ENCODE measurements at places on chromosomes 4 and X. TPM values are rescaled to one million over a fixed set of nuclear protein-coding genes. Genes with fewer than 3 reads are reported as not detected.

Gene HSD17B13
- 0.76 TPM for total RNA-seq

Gene UTP3
- 19.7 TPM for total RNA-seq

Gene NUDT11
- 0.31 TPM for total RNA-seq

Gene GYPA
- not detected for total RNA-seq

Gene PLXNB3
- 5.4 TPM for total RNA-seq

Gene LDB2
- 3.1 TPM for total RNA-seq

Gene GAGE13
- total RNA-seq, result not detected

Gene MAGEC1
- not detected for total RNA-seq

Gene NHSL2
- 1.3 TPM for total RNA-seq

Gene CSAG1
- not detected for total RNA-seq

Gene GAK
- total RNA-seq, result 265 TPM

Gene PAGE4
- total RNA-seq, result not detected

Gene GAGE12C
- total RNA-seq, result not detected

Gene PRICKLE3
- 15.1 TPM for total RNA-seq

Gene NXF2
- total RNA-seq, result not detected

Gene SLC25A4
- total RNA-seq, result 37.9 TPM

Gene GLRA3
- not detected for total RNA-seq

Gene CTAG1A
- not detected for total RNA-seq

Gene AIMP1
- 50.8 TPM for total RNA-seq

Gene ETDA
- total RNA-seq, result not detected

Gene ADAMTS3
- 0.12 TPM for total RNA-seq

Gene CT45A10
- not detected for total RNA-seq

Gene DDIT4L
- not detected for total RNA-seq

Gene ZNF185
- total RNA-seq, result 4.0 TPM

Measured in left colon (tissue), 2 donors.